CD8-positive, alpha-beta T cell (primary cell): ENCODE measurements at places on chromosomes 11 and 22.

DNA sequence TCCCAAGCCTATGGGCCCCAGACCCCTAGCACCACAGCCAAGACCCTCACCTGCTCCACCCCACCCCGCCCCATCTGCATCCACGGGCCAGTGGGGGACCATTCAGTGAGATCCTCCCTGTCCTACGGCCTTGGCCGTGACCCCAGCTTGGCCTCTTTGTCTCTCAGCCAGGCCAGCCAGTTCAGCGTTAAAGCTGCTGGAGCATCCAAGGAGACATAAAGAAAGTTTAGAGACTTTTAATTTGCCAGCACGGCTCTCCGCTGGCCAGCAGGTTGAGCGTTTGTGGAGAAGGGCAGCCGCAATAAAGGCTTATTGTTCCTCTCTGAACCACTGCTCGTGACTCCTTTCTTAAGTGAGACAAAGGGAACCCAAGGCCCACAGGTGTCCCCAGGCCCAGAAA lies 49.3 kb upstream of the LMO1 start:
- DNase-seq: no peak

DNA sequence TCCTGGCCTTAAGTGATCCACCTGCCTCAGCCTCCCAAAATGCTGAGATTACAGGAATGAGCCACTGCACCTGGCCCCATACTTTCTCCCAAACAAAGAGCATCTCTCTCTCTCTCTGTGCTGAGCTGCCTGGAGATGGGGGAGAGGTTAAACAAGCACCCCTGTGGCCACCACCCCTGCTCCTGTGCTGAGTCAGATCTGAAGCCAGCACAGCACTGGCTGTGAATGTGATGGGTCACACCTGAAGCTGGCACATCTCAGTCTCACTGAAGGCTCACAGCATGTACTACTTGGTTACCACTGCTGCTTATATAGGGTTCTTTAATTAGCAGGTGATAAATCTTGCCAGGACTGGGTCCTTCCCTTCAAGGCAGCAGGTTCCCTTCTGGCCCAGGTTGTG lies 10.8 kb upstream of the WEE1 start:
- DNase-seq: no peak

DNA sequence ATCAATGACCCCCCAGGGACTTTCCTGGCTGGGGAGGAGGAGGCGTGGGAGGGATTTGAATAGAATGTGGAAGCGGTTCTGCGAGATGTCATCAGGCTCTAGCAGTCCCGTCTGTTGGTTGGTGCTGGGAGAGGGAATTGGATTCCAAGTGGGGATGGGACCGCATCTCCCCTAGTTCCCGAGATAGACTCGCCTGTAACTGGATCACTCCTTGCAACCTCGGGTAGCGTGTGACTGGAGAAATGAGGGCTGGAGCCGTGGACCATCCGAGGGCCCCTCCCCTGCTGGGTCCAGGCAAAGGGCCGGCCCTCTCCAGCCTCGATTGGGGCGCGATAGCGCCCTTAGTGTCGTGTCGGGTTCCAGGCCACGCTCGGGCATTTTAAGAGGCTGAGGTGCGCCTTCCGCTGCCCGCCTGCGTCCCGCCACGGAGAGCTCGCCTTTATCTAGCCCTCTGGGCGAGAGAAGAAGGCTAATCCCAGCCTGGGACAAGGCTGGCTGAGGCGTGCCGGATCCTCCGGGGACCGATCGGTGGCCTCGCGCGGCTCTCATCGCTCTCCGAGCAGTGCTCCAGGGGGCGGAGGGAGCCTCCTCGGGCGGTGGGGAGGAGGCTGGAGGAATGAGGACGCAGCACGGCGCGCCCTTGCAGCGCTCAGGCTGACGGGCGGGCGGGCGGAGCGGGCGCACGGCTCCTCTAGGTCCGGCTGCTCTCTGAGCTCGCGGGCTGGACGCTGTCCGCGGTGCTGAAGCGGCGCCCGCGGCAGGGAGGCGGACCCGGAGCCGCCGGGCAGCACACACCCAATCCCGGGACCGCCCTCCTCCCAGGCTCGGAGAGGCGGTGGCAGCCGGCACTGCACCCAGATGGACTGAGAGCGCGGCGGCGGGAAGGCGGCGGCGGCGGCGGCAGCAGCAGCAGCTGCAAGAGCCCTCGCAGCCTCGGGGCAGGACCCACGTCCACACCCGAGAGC lies 107.8 kb downstream of the OSBP2 start:
- peak; percentile 23 for DNase-seq

- no peak for DNase-seq
Observed at GRCh38 chr11:85385547-85385946, 241.6 kb downstream of the DLG2 start.
